ENCODE measurements at places on chromosomes 13 and 19.

- DNase-seq = no peak
Measured at GRCh38 chr13:75102001-75102716, 379.8 kb downstream of the TBC1D4 start.

DNA sequence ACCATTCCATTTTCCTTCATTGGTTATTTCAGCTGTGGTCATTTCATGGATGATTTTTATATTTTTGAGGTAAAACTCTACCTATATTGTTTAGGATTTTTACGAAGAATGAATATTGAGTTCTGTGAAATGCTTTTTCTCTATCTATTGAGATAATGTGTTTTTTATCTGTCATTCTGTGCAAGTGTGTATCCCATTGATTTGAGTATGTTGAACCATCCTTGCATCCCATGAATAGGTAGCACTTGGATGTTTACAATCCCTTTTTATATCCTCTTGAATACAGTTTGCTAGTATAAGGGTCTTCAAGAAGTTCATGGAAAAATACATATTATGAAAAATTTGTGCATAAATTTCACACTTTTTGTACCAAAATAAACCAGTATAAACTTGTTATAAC lies 9.8 kb upstream of the ZNF525 start:
- no peak for DNase-seq

GRCh38 chr13:51773515-51773914 lies 30.4 kb downstream of the DHRS12 start:
- DNase-seq = no peak

DNA sequence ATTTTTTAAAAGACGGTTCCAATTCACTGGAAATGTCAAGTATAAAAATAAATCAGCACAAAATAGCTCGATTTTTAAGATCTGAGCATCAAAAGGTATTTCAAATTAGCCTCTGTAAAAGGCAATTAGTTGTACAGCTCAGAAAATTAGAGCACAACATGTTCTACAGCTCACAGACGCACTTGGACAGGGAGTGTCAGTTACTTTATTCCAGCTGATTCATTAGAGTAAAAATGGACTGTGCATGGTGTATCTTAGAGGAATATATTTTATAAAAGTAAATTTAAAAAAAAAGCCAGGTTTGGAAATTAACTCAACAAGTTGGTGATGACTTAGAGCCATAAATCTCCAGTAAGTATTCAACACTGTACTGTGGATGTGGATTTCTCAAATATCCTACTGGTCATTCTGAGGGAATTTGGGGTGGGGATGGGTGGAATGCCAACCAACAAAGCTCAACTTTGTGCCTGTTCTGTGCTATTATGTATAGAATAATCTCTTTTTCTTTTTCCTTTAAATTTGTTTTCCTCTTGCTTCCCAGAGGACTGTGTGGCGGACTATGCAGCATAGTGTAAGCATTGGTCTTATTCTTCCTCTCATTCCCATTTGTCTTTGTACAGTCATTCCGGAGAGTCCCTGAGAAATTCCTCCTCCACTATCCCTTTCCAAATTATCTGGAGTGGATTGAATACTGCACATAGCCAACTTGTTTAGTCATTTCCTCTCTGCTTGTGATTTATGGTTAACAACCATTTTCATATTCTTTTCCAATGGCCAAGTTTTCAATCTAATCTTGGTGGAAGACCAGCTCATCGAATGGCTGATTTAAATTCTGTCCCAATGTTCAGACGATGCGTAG lies 169.3 kb downstream of the DCT start:
- no peak for DNase-seq

GRCh38 chr13:108926862-108927261 lies 297.5 kb downstream of the MYO16 start:
- no peak for DNase-seq

GRCh38 chr13:111142472-111142871 lies 27.4 kb downstream of the ARHGEF7 start:
- DNase-seq = no peak

- DNase-seq = no peak
Measured at GRCh38 chr13:52387721-52388120, 18.3 kb downstream of the THSD1 start.

DNA sequence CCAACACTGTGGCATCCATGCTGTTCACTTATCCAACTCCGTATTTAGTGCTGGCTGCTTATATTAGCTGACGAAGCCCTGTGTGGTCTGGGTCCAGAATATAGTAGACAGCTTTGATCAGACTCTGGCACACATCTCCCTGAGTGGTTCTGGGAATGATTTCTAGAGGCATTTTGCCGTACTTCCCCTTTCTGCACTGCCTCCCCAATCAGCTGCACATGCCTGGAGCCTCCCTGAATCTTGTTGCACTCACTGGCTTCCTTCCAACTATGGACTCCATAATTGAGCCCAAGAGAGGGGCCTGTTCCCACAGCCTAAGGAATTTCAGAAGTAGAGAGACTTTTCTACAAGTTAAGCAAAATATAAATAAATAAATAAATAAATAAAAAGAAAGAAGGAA lies 30.4 kb upstream of the PCDH8 start:
- no peak for DNase-seq

DNA sequence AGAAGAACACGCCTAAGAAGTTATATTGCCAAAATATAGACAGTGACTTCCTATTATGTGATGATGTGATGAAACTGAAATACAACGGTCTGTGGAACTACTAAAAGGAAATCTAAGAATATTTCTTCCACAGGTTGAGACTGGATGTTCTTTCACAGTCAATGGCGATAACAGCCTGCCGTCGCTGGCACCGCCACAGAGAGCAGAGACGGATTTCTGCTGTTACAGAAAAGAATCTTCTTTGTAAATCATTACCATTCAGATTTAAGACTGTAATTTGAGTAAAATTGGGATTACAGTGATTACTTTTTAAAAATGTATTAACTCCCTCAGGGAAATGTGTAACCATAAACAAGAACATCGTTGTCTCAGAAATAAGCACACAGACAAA lies 100.8 kb downstream of the TUBGCP3 start:
- DNase-seq = no peak

- DNase-seq = no peak
Measured at GRCh38 chr19:21328406-21328805, 804 bp downstream of the ZNF708 start.

DNA sequence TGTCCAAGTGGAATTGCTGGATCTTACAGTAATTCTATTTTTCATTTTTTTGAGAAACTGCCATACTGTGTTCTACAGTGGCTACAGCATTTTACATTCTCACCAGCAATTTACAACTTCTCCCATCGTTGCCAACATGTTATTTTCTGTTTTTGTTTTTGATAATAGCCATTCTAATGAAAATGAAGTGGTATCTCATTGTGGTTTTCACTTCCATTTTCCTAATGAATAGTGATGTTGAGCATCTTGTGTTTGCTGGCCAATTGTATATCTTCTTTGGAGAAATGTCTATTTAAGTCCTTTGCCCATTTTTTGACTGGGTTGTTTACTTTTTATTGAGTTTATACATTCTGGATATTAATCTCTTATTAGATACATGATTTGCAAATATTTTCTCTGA lies 38.6 kb downstream of the KCNRG start:
- DNase-seq = no peak

GRCh38 chr19:46159418-46160232 lies 11.6 kb downstream of the IGFL2 start:
- DNase-seq = no peak
